ENCODE measurements at places on chromosomes 13 and 19.
A peak's percentile ranks its signal among the peaks of the same experiment; 100 is the strongest.

GRCh38 chr13:33194820-33195692, 90.5 kb downstream of the STARD13 start:
- peak; percentile 78 for DNase-seq

DNA sequence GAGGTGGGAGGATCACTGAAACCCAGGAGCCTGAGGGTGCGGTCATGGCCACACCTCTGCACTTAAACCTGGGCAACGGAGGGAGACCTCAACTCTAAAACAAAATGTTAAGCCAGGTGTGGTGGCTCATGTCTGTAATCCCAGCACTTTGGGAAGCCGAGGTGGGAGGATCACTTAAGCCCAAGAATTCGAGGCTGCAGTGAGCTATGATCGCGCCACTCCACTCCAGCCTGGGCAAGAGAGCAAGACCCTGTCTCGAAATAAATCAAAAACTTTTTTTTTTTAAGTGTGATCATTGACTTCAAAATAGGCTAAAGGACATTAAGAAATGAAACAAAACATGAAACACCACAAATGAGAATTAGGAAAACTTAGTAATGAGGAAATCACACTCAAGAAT, 16.3 kb upstream of the ADPRHL1 start:
- no peak for DNase-seq

GRCh38 chr19:50427997-50428425, 4.7 kb upstream of the MYBPC2 start:
- DNase-seq = no peak

GRCh38 chr13:29923554-29924481, 73.4 kb upstream of the UBL3 start:
- peak; percentile 96 for DNase-seq
